ENCODE measurements at places on chromosomes 2 and 18.

DNA sequence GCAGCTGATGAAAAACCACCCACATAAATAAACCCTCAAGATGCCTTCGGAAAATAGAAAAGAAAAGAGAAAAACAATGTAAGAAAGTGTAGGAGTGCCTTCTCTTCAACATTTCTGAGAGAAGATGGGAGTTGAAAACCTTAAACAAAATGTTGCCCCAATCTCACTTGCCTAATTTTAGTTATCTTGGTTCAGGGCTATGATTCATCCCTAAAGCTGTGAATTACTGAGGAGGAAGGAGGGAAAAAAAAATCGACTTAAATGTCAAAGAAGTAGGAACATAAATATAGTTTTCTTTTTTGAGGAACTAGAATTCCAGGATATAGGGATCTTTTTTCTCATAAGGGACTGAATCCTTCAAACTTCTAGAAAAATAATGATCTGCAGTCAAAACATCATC, 360.3 kb downstream of the TGIF1 start:
- DNase-seq = no peak

DNA sequence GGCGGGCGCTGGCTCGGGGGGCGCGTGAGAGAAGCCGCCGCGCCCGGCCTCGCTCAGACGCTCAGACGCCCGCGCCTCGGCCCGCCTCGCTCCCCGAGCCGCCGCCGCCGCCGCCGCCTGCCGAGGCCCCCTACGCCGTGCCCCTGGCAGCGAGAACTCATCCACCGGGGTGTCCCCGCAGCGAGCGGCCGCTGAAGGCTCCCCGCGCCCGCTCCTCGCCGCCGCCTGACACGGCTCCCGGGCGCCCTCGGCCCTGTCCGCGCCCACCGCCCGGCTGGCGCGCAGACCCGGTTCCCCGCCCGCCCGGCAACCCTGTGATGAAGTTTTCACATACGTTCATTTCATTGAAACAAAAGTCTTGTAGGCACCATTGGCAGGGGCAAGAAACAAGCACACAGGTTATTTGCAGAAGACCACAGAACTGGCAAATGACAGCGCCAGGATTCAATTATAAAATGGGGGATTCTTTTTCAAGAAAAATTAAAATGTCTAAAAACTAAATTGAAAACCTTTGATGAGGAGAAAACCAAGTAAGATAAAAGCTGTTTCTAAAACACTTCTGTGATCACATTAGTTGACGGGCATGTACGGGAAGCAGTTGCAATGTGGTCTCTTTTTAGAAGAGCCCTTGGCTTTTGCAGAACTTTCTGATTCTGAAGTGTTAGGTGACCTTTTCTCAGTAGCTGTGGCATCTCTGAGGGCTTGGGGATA, 50.5 kb upstream of the TUBA3D start:
- no peak for DNase-seq

- DNase-seq = peak; percentile 76
Measured at GRCh38 chr2:23404426-23404825, 19.4 kb downstream of the KLHL29 start.

- DNase-seq = no peak
Measured at GRCh38 chr18:75053028-75053629, 155.8 kb downstream of the PTGR3 start.

DNA sequence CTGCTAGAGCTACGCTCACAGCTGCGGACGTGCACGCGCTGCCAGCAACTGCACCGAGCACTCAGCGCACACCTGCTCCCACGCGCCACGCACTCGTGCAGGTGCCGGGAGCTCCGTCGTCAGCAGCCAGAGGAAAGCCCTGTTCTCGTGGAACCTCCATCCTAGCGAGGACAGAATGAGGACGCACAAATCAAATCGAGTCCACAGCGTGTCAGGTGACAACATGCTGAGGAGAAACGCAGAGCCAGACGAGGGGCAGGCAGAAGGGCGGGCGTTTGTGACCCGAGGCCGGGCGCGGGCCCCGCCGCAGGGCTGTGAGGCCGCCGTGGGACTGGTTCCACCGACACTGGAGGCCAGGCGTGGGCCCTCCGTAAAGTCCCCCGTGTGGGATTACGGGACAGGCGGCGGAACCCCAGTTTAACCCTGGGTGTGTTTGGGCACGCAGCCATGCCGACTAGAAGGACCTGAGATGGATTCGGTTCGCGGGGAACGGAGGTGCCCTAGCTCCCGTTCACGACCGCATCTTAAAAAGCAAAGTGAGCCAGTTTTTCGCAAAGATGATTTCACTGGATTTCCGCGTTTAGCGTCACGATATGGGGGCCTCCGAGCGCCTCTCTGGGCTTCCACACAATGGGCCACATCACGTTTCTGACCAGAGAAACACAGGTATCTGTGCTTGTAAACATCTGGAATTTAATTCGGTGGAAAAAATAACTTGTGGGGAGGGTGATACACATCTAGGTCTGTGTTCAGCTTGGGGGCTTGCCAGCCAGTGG, 26.9 kb upstream of the ALKAL2 start:
- no peak for DNase-seq

Measured in NB4 (cell line).